ENCODE measurements at places on chromosomes 6 and 20. TPM values are rescaled to one million over a fixed set of nuclear protein-coding genes. Genes with fewer than 3 reads are reported as not detected.

The MBOAT1 gene
- total RNA-seq: 2.0 TPM

The MUC22 gene
- 0.09 TPM for total RNA-seq

The RNF182 gene
- total RNA-seq: not detected

The KCNQ5 gene
- total RNA-seq: not detected

The CDH26 gene
- 0.91 TPM for total RNA-seq

DNA sequence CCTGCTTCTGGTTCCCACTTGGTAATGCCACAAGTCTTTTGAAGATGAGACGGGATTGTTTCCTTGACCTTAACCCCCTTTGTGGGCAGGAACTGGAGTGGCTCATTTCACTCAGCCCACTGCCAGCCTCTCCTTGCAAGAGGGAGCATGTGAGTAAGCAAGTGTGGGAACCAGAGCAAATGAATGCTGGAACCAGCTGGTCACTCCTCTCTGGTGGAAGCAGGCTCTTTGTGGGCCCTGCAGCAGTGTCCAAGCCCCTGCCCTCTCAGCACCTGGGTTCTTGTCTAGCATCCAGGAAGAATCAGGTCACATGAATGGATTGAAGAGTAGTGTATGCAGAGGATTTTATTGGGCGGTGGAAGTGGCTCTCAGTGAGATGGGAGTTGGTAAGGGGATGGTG lies 944.5 kb downstream of the QKI start:
- no peaks in the 10 kb centered on the region for H3K36me3 ChIP-seq
- H3K27ac ChIP-seq: no peak overlapping the region
- H3K4me3 ChIP-seq: no peak overlapping the region
- no peaks in the 10 kb centered on the region for H3K27me3 ChIP-seq
- H3K4me1 ChIP-seq: no peaks in the 10 kb centered on the region

- no peaks in the 10 kb centered on the region for H3K27me3 ChIP-seq
- DNase-seq: peak; percentile 84
- peaks cover 24% of the 10 kb centered on the region for H3K4me1 ChIP-seq
- no peak overlapping the region for H3K4me3 ChIP-seq
- no peaks in the 10 kb centered on the region for H3K36me3 ChIP-seq
Measured at GRCh38 chr6:11744753-11745152, 33.9 kb downstream of the ADTRP start.

DNA sequence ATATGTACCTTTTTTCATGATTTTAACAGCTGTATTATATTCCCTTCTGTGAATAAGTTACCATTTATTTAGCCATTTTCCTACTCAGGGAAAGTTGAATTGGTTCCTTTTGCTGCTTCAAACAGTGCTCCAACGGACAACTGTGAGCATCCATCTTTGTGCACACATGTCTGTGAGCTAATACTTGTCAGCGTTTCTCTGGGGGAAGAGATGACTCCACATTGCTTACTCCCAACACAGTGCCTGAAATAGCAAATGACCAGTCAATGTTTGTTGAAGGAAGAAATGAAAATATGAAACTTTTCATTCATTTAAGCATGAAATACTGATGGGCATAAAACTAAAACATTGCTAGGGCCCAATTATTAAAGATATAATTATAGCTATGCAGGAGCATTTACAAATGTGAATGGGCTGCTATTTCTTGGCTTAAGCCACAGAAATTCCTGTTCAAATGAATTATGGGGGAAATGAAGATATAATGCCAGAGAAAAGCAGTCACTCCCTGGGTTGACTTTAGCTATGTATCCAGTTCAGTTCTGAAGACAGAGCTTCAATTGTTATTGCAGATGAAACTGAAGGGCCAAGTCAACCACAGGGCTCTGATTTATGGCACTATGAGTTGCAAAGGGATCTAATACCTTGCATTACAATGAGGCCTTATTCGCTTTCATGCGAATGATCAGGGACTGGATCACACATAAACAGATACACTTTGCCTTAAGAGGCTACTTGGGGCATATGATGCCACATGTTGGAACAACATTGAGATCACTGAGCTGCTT lies 47.4 kb upstream of the FOXC1 start:
- no peak for DNase-seq
- no peak overlapping the region for H3K27ac ChIP-seq
- no peak overlapping the region for H3K4me3 ChIP-seq
- no peaks in the 10 kb centered on the region for H3K27me3 ChIP-seq

DNA sequence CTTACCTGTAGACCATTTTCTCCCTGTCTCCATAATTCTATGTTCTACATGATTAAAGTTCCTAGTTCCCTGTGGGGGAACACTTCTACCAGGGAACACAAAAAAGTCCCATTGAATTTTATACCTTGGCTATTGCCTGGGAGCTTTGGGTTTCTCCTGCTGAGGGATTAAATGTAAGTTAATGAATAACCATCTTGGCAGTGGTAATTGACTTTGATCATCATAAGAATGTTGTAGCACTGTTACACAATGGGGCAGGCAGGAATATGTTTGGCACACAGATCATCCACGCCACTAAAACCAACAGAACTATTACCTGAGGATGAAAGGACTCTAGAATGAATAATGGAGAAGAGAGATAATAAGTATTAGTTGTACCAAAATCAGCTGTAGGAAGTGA lies 1106.2 kb upstream of the GJE1 start:
- no peak overlapping the region for H3K4me3 ChIP-seq
- no peaks in the 10 kb centered on the region for H3K36me3 ChIP-seq
- H3K27me3 ChIP-seq: no peaks in the 10 kb centered on the region
- DNase-seq: no peak
- no peaks in the 10 kb centered on the region for H3K4me1 ChIP-seq

DNA sequence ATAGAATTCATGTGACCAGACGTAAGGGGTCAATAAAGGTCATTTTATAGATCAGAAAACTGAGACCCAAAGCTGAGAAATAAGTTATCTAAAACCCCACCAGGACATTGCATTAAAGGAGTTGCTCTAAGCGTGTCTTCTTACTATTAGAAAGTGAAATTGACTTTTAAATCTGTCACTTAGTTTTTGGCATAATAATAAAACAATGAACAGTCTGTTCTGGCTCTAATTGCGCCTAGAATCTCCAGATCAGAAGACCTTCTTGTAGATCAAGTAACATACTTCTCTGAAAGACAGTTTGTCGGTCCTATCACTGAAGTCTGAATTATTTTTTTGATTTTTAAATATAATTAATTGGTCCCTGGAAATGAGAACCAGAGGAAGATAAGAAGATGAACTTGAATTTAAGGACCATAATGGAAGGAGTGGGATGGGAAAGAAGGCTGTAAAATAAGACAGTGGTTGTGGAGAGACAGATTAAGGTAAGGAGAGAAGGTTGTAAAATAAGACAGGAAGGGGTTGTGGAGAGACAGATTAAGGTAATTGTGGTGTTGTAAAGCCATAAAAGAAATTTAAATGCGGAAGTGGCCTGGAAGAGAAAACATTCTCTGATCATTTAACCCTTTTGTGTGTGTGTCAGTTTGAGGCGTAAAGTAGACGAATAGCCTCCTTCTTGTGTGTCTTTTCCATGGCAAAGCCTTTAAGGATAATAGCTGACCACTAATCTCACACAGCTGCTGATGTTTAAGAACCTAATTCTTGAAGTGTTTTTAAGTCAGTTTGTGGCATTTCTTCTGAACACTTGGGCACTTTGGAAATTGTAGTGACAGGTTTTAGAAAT lies 20.1 kb downstream of the TOP1 start:
- H3K4me1 ChIP-seq: peaks cover 94% of the 10 kb centered on the region
- H3K27ac ChIP-seq: peak overlapping the region; percentile 20
- H3K27me3 ChIP-seq: no peaks in the 10 kb centered on the region
- H3K36me3 ChIP-seq: no peaks in the 10 kb centered on the region

GRCh38 chr6:68654134-68654533 lies 19.1 kb downstream of the ADGRB3 start:
- no peaks in the 10 kb centered on the region for H3K27me3 ChIP-seq
- no peaks in the 10 kb centered on the region for H3K36me3 ChIP-seq
- no peak overlapping the region for H3K27ac ChIP-seq
- peaks cover 4% of the 10 kb centered on the region for H3K4me1 ChIP-seq
- no peak for DNase-seq

GRCh38 chr6:32655203-32655710 lies 11.2 kb downstream of the HLA-DQB1 start:
- H3K27me3 ChIP-seq: no peaks in the 10 kb centered on the region
- no peaks in the 10 kb centered on the region for H3K4me1 ChIP-seq
- no peaks in the 10 kb centered on the region for H3K36me3 ChIP-seq
- H3K4me3 ChIP-seq: no peak overlapping the region
- no peak overlapping the region for H3K27ac ChIP-seq

DNA sequence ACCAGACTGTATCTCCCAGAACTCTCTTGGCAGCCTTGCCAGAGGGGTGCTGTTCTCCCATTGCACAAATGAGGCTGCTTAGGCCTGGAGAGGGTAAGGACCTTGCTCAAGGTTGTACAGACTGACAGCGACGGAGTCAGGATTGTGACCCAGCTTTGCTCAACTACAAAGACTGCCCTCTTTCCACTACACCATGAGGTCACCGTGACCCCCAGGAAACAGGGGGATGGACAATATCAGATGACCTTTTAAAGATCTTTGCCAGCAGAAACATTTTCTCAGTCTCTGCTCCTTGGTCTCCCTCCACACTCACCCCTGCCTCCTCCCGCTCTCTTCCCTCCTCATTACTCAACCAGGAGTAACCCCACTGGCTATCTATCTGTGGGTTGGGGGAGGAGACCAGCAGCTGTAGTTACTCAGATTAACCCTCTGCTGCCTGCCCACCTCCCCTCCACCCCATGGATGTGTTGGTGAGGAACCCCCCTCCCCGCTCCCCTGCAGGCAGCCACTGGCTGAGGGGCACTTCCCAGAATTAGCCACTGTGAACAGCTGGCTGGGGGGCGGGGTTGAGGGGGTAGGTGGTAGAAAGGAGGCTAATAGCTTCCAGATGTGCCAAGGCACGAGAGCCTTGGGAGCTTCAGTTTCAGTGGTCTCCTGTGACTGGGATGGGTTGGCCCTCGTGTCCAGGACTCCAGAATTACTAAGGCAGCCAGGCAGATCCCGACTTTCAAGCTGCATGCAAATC lies 26.9 kb upstream of the MRPS18A start:
- no peak overlapping the region for H3K27ac ChIP-seq
- no peaks in the 10 kb centered on the region for H3K36me3 ChIP-seq
- no peaks in the 10 kb centered on the region for H3K27me3 ChIP-seq
- no peak overlapping the region for H3K4me3 ChIP-seq
- H3K4me1 ChIP-seq: peaks cover 9% of the 10 kb centered on the region

GRCh38 chr6:41575598-41575997 lies 29.4 kb downstream of the FOXP4 start:
- H3K4me1 ChIP-seq: peaks cover 36% of the 10 kb centered on the region
- no peak overlapping the region for H3K27ac ChIP-seq
- H3K4me3 ChIP-seq: no peak overlapping the region
- H3K36me3 ChIP-seq: no peaks in the 10 kb centered on the region
- DNase-seq: no peak

DNA sequence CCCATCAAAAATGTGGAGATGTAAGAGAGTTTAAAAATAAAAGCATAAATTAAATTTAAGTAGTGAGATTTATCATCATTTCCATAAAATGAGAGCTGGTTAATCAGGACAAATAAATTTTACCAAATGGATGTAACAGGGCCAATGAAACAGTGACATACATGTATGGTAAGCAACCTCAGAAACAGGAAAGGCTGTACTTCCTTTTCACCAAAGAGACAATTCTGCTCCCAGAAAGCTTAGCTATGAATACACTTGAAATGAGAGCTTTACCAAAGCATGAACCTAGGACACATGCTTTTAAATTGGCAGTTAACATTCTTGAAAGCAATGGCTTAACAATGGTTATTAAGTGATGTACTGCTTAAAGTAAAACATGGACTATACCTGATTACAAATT lies 12.1 kb upstream of the UBE2J1 start:
- DNase-seq: no peak
- H3K27me3 ChIP-seq: no peaks in the 10 kb centered on the region
- peaks cover 5% of the 10 kb centered on the region for H3K36me3 ChIP-seq
- H3K4me3 ChIP-seq: no peak overlapping the region
- no peak overlapping the region for H3K27ac ChIP-seq

DNA sequence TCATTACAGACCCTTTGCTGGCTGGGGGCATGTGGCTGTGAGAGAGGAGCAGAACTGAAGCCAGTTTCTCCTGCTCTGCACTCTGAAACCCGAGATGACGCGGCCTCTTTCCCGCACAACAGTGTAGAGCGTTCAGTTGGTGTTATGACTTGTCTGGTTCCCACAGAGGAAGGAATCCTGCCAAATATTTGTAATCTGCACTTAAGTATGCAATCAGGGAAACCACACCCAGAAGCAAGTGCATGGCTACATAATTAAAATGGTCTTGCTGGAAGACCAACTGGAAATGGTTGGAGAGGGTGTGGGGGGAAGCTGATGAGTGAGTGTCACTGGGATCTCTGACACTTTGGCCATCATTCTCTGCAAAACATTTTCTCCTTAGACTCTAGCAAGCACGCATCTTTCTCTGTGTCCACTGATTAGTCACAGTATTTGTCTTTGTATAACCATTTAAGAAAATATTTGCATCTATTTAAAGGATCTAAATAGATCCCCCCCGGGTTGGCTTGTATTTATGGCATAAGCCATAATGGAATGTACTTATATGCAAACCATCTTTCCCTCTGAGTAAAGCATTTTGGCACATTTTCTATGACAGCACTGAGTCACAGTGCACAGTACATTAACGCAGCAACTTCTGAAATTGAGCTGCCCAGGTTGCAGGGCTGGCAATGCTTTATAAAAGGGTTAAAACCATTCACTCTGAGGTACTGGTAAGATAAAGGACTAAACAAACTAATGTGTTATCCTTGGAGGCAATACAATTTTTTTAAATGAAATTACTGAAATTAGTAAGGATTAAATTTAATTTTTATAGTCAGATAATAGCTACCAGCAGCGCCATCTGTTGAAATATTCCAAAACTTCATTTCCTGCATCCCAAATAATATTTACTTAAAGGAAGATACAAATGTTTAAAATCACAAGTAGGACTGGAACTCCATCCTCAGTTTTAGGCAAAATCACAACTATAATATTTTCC lies 76.7 kb downstream of the FOXC1 start:
- no peak for DNase-seq
- no peak overlapping the region for H3K27ac ChIP-seq
- peaks cover 4% of the 10 kb centered on the region for H3K4me1 ChIP-seq

GRCh38 chr6:124203812-124204167 lies 400.1 kb downstream of the NKAIN2 start:
- H3K4me1 ChIP-seq: no peaks in the 10 kb centered on the region
- H3K4me3 ChIP-seq: no peak overlapping the region
- no peaks in the 10 kb centered on the region for H3K36me3 ChIP-seq
- H3K27me3 ChIP-seq: no peaks in the 10 kb centered on the region
- no peak for DNase-seq
- no peak overlapping the region for H3K27ac ChIP-seq

Measured in heart right ventricle (tissue), 16 donors.